ENCODE measurements at places on chromosomes 16 and 17. TPM values are rescaled to one million over a fixed set of nuclear protein-coding genes. Genes with fewer than 3 reads are reported as not detected.

Gene CEP20
- 53.3 TPM for total RNA-seq

Gene LGALS9
- total RNA-seq: 2.5 TPM

Gene ORC6
- total RNA-seq: 20.7 TPM

Gene TBX21
- total RNA-seq: not detected

Gene HOXB13
- total RNA-seq: not detected

Gene DPEP1
- total RNA-seq: 0.56 TPM

Gene OR4D1
- total RNA-seq: not detected

Gene WNT9B
- not detected for total RNA-seq

Gene HSD17B2
- 0.38 TPM for total RNA-seq

Gene PMM2
- total RNA-seq: 22.3 TPM

Gene CACNA1G
- total RNA-seq: under 0.01 TPM

Gene FBXW10
- total RNA-seq: 0.28 TPM

Gene TMC7
- 0.77 TPM for total RNA-seq

Gene CPHXL2
- total RNA-seq: not detected

Gene ETV4
- 3.6 TPM for total RNA-seq

Gene GLP2R
- total RNA-seq: not detected

Gene CES5A
- total RNA-seq: not detected

Gene CMIP
- 3.5 TPM for total RNA-seq

Data from regular cardiac myocyte (primary cell).